Fibroblast of skin of right quadriceps (primary cell): ENCODE measurements at places on chromosomes 2 and 18.

DNA sequence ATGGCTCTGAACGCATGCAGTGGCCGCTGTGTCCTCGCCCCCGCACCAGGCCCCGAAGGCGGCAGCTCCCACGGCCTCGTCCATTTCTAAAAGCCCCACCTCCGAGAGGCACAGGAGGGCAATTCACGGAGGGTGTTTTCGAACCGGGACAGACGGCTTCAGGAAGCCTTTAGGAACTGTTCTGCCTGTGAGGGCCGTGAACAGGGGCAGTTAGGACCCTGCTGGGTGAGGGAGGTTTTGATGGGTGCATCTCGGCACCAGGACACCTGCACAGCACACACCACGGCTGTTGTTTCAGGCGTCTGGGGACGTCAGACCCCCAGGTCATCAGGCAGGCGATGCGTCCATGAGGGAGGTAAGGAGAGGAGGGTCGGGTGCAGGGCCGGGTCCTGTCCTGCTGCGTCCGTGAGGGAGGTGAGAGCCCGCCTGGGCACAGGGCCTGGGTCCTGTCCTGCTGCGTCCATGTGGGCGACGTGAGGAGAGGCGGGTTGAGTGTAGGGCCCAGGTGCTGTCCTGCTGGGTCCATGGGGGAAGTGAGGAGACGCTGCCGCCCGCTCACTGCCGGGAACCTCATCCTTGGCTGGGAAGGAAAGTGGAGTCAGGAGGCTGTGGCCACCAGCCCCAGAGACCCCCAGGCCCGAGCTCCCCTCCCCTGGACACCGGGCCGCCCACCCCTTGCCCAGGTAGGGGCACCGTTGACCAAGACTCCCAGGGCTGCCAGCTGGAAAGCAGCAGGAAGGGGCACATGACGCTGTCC lies 25.5 kb upstream of the KCNG2 start:
- DNase-seq = no peak

GRCh38 chr18:79876497-79876896 lies 75.0 kb downstream of the SLC66A2 start:
- DNase-seq = no peak

- DNase-seq = no peak
These were observed 4.6 kb downstream of the SIX2 start for GRCh38 chr2:45004562-45005191.

DNA sequence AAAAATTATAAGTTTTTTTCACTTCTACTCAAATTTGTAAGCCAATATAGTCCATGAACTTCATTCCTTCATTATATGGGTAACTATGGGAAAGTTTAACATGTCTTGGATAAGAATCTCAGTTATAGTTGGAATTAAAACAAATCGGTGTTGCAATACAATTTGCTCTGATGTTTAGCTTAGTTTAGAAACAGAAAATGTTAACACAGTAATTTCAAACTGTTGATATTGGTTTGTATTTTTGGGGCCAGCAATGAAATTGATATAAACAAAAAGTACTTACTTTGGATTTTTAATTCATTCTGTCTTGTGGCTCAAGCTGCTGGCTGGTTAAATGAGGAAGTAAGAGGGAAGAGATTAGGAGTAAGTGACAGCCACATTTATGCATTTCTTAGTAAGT lies 368.5 kb upstream of the NT5C1B start:
- no peak for DNase-seq

DNA sequence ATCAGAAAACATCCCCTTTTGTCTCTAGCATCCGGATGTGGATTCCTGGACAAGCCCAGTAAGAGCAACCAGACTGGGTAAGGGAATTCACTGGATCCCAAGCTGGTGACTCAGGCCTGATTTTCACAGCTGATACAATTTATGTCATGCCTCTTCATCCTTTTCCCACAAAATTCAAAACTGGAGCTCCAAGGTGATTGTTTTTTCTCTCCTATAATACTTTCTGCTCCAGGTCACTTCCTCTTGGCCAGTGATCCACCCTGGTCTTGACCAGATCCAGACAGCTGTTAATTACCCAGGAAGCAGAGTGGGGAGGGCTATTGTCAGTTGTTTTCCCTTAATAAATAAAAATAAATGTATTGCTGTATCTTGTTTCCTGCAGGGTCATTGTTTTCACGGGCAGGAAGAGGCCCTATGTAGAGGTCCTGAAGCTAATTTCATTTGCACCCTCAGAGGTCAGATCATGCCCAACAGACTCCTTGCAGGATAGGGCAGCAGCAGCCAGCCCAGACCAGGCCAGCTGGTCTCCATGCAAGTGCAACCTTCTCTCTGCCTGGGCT lies 57.6 kb downstream of the EVA1A start:
- DNase-seq = peak; percentile 83

DNA sequence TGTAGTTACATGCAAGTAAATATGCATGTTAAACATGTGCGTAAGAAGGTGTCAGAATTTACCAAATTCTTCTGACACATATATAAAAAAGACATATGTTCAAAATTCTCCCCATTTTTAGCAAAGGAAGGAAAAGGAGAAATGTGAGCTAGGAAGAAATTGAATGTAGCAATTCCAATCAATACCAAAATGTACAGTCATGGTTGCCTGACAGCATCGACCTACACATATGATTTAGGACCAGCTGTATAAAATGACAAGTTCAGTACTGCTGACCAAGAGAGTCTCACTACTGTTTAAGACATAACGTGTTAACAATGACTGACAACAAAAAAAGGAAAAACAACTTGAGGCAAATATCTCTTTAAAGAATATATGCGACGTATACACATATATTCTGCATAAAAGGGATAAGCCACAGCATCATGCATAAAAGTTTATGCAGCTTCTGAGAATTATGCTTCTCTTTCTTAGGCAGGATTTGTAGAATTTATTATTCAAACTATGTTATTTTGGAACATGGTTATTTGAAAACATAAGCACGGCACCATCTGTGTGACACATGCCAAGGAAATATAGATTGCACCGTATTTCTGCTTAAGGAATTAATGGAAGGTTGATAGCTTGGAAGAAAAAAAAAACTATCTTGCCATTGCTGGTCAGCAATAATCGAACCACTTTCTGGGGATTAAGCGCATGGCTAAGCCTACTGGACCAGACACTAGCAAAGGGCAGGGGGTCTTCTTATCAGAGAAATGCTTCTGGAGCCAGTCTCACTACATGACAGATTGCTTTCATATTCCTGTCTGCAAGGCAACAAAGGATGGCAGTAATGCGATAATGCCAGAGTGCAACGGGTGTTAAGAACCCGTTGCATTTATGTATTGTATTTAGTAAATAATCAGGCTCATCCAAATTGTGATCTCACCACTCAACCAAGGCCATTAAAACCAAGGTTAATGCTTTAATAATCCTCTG lies 154.0 kb downstream of the WDPCP start:
- DNase-seq = no peak

DNA sequence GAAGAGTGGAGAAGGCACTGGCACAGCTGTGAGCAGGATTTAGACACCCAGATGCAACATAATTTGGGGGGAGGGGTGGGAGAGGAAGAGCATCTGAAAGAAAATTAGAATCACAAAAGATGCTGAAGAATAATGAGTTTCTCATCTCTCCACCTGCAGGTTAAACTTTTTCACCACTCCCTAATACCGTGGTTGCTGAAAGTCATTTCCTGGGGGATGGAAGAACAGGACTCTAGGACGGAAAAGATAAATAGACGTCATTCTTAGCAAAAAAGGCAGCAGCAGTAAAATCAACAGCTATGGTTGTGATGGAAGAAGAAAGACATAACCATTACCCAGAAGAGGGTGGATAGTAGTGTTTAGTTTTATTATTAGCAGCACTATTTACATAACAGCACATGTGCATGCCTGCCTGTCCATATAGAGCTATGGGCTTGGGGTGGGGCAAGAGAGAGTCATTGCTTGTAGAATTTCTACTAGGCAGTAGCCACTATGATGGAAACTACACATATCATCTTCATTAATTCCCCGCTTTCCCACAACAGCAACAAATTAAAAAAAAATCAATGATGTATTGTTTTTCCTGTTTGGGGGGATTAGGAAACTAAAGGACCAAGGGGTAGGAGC lies 212.2 kb downstream of the TRIB2 start:
- DNase-seq = no peak

- DNase-seq = no peak
These were observed 46.8 kb downstream of the ATOH8 start for GRCh38 chr2:85800586-85800985.

DNA sequence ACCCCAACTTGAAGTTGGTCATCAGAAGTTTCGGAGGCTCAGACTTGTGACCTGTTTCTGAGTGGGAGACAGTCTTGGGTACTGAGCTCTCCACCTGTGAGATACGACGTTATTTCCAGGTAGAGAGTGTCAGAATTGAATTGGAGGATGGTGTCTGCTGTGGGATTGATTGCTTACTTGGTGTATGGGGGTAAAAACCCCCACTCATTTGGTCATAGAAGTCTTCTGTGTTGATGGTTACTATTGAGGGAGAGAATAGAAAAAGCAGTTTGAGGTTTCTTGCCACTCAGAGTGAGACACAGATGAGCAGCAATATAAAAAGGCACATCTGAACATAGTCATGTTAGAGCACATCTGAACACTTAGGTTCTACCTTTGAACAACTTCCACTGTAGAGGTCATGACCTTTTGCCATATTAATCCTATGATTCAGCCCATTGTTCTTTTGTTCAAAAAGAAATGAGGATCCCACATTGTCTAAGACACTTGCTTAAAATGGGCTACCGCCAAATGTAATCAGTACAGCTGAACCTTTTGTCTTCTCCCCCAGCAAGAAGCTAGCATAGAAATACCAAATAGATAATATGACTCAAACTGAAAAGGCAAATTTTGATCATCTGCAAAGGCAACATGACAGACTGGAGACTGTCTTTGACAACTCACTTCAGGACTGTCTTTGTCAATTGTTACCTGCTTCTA lies 73.3 kb downstream of the NAB1 start:
- no peak for DNase-seq

GRCh38 chr2:186894478-186894877 lies 45.5 kb upstream of the ZSWIM2 start:
- no peak for DNase-seq

- no peak for DNase-seq
These were observed 510.9 kb upstream of the NRP2 start for GRCh38 chr2:205171261-205171940.

- no peak for DNase-seq
These were observed 79.9 kb downstream of the SLC25A12 start for GRCh38 chr2:171814174-171814573.

DNA sequence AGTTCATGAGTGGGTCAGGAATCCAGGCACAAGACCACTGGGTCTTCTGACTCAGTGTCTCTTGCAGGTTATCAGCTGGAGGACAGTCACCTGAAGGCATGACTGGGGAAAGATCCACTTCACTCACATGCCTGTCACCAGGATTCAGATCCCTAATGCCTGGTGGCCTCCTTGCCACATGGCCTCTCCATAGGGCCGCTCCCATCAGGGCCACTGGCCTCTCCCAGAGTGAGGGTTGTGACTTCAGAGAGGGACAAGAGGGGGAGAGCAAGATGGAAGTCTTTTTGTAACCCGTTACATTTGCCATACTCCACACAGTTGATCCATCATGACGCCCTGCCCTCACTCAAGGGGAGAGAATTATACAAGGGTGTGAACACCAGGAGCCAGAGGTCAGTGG lies 13.0 kb upstream of the OTOS start:
- DNase-seq = no peak

DNA sequence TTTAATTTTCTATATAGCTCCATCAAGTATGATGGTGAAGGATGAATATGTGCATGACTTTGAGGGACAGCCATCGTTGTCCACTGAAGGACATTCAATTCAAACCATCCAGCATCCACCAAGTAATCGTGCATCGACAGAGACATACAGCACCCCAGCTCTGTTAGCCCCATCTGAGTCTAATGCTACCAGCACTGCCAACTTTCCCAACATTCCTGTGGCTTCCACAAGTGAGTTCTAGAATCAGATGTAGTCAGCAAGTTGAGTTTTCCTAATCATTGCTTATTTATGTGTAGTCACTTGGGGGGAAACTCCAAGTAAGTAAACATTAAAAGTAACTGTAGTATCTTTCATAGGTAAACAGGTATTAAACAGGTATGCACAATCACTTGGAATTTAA lies 24.8 kb downstream of the SMAD4 start:
- DNase-seq = peak; percentile 52

DNA sequence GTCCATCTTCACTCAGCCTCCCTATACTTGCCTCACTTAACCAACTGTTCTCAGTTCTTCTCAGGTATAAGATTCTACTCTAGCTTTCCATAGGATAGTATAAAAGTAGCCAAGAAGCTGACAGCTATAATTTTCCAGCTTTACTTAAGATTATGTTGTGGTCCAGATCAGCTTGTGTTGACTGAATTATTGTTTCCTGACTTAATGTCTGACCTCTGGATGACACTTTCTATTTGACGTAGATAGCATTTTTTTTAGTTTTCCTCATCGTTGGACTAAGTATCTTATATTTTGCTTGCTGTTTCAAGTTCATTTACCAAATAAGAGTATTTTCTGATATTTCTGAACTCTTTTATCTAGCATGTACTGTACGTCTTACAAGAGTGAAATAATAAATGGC lies 1272.5 kb upstream of the CDH2 start:
- peak; percentile 26 for DNase-seq

DNA sequence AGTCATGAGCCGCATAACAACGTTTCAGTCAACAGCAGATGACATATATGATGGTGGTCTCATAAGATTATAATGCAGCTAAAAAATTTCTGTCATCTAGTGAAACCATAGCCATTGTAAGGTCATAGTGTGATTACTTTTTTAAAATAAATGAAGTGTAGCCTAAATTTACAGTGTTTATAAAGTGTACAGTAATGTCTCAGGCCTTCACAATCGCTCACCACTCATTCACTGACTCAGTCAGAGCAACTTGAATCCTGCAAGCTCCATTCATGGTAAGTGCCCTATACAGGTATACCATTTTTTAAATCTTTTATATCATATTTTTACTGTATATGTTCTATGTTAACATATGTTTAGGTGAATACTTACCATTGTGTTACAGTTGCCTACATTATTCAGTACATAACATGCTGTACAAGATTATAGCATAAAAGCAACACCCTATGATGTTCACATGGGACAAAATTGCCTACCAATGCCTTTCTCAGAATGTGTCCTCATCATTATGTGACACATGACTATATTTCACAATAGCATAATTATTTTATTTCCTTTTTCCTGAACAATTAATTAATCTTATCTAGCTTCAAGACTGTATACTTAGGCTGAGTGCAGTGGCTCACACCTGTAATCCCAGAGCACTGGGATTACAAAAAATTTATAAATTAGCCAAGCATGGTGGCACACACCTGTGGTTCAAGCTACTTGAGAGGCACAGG lies 1115.9 kb upstream of the ZEB2 start:
- no peak for DNase-seq
